Astrocyte (in vitro differentiated cells and primary cell): ENCODE measurements at places on chromosomes 12 and 14.

GRCh38 chr12:14994610-14995009 is 21.8 kb downstream of the PDE6H start:
- DNase-seq = peak; percentile 2

DNA sequence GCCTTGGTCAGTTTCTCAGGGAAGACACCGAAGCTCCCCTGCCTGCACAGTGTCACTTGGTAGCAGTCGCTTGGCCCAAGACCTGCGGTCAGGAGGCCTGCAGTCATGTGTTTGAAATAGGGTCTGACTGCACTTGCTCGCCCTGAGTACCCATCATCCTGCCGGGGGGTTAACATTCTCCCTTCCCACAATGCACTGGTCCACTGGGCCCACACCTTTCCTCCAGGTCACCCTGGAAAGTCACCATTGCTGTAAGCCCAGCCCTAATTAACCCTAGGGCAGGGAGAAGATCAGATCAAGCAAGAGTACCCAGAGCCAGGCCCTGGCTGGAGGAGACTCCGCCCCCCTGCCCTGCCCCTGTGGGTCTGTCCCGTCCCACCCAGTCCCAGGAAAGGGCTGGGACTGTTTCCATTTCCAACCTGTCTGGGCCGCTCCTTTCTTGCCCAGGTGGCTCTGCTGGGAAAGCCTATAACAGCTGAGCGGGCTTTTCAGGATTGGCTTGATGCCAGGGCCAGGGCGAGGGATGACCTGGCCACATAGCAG is 87.1 kb downstream of the ZFP36L1 start:
- DNase-seq = no peak

DNA sequence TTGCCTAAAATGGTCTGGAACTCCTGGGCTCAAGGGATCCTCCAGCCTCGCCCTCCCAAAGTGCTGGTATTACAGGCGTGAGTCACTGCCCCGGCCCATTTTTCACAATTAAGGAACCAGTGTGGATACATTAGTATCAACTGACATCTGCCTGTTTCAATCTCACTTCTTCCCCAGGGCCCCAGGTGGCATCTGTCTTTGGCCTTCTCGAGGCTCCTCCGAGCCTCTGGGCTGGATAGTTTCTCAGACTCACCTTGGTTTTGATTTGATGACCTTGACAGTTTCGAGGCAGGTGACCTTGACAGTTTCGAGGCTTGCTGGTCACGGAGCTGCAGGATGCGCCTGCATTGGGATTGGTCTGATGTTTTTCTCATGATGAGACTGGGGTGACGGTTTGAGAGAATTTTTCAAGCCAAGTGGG is 41.0 kb upstream of the NCOR2 start:
- no peak for DNase-seq

DNA sequence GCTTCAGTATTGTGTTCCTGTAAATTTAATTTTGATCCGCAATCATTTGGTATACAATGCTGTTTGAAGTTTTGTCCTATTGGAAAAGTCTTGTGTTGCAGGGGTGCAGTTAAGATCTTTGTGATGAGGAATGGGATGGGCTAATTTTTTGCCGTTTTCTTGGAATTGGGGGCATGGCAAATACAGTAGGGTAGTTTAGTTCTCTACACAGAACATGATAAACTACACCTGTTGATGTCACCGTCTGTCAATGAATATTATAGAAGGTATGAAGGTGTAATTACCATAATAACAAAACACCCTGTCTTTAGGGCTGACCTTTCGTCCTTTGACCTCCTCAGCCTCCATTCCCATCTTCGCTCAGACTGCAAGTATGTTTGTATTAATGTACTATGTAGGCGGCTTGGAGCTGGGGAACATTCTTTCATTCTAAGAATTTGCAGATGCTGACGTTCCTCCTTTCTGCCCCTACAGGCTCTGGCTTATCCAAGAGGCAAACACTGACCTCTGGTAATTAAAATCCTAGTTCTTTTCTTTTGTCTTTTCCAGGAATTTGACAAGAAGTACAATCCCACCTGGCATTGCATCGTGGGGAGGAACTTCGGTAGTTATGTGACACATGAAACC is 1.7 kb downstream of the DYNLL1 start:
- DNase-seq = peak; percentile 22

GRCh38 chr12:121893961-121894460 is 5.4 kb downstream of the PSMD9 start:
- peak; percentile 58 for DNase-seq

GRCh38 chr12:50936821-50937530 is 15.4 kb upstream of the HIGD1C start:
- no peak for DNase-seq

DNA sequence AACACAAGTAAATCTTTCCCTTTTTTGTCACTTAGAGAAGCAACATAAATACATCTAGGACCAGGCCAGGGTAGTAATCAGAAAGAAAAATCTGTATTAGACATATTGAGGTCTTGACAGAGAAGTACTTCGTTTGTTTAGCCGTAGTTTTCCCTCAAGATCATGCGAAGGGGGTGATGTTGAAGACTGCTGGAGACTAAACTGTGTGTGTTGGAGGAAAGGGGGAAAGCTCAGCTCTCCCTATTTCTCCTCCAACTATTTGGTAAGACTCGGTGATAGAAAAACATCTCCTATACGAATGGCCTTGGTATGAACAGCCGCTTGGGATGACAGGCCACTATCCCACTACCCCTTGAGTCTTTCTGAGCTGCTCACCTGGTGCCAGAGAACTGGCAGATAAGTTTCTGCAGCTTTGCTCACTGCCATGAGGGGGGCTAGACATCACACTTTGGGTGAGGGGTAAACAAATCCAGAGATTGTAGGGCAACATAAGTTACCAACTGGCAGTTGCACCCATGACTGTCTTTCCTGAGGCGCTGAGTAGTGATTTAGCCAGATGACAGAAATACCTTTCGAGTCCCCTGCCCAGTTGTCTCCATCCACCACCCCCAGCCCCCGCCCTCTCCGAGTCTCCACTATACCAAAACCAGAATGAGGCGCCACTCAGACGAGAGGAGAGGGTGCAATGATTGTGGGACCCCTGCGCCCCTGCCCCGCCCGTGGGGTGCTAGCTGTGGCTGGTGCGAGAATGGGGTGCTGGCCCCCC is 685 bp downstream of the VAMP1 start:
- no peak for DNase-seq

- no peak for DNase-seq
Measured at GRCh38 chr14:40213701-40214100, 781.5 kb upstream of the FBXO33 start.

DNA sequence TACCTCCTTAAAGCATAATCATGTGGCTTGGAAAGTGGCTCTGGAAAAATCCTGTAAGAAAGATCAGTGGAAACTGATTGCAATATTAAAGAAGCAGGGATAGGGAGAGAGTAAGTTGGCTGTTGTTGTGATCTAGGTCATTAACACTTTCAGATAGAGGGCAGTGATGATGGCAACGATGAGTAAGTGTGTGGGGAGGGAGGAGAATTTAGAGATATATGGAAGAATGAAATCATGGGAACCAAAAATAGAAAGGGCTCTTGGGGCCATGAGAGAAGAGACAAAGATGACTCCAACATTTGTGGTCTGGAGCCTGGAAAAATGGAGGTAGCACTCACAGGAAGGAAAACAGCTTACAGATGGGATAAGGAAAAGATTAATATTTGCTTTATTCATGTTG is 23.3 kb downstream of the SNRPF start:
- DNase-seq = peak; percentile 42

DNA sequence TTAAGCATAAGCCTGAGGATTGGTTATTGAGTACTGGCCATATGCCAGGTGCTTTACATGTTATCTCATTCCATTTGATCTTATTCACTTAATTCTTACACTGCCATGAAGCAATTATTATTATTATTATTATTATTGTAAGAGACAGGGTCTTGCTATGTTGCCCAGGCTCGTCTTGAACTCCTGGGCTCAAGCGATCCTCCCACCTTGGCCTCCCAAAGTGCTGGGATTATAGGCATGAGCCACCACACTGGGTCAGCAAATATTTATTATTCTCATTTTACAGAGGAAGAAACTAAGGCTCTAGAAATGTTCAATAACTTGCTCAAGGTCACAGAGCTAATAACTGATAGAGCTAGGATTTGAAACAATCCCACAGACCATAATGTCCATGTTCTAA is 14.8 kb downstream of the LIMA1 start:
- DNase-seq = no peak
